ENCODE measurements at places on chromosomes 16 and 17.

DNA sequence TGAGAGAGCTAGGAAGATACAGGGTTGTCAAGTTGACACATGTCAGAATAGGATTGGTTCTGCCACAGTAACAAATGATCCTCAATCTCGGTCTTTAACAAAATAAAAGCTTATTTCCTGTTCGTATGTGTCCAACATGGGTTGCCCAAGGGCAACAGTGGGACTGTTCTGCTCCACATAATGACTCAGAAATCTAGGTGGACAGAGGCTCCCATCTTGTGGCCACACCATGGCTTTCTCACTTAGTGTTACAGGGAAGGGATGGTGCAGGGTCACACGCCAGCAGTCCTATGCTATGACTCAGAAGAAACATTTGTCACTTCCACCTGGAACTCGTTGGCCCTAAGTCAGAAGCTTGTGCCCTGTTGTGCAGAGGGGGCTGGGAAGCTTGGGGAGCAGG is 364.9 kb downstream of the SNX29 start:
- DNase-seq: no peak

DNA sequence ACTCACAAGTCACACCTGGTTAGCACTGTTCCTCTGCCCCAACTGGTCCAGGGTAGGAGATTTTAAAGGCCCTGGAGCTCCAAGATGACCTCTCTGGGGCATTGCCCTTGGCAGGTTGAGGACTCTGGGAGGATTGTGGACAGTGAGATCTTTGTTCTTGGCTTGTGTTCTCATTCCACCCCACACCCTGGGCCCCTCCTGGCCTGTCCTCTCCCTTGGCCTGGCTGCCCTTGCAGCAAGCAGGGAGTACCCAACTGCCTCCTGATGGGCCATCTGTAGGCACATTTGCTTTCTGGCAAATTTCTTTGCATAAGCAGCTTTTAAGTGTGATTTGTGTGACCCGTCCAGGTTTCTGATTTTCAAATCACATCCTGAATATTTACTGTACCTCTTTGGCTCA is 239.6 kb downstream of the UTP18 start:
- no peak for DNase-seq

GRCh38 chr16:46762583-46762982 is 14.4 kb upstream of the MYLK3 start:
- DNase-seq: no peak

DNA sequence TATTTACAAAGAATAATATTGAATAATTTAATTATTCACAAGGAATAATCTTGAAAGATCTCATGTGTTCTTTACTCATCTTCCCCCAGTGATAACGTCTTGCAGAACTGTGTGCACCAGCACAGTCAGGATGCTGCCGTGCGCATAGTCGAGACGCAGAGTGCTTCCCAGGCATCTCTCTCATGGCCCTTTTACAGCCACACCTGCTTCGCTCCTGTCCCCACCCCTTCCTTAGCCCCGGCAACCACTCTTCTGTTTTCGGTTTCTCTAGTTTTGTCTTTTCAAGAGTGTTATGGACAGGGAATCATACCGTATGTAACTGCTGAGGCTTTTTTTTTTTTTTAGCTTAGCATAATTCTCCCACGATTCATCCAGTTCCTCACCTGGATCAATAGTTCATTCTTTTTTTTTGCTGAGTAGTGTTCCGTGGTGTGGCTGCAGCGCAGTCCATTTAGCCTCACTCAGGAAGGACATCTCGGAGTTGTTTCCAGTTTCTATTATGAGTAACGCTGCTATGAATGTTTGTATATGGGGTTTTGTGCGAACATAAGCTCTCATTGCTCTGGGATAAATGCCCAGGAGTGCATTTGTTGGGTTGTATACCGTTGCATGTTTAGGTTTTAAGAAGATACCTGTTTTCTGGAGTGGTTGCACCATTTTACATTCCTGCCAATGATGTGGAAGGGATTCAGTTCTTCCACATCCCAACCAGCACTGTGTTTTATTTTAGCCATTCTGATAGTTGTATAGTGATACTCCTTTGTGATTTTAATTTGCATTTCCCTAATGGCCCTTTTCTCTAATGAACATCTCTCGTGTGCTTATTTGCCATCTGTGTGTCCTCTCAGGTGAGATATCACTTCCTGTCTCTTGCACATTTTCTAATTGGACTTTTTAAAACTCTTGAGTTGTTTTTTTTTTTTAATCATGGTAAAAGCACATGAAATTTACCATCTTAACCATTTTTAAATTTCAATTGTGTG is 47.6 kb downstream of the SEC14L1 start:
- no peak for DNase-seq

- DNase-seq: no peak
Measured at GRCh38 chr17:27512031-27512430, 55.8 kb downstream of the KSR1 start.

GRCh38 chr17:82219753-82220709 is 7.4 kb upstream of the CCDC57 start:
- DNase-seq: no peak

- no peak for DNase-seq
Measured at GRCh38 chr17:74361230-74362068, at the start of gene BTBD17. Gene BTBD17 (minus strand): TSS chr17:74361868. CDS start chr17:74361819, 49 bp downstream.

All from activated naive CD4-positive, alpha-beta T cell (primary cell).